ENCODE measurements at places on chromosomes 3 and 15.

DNA sequence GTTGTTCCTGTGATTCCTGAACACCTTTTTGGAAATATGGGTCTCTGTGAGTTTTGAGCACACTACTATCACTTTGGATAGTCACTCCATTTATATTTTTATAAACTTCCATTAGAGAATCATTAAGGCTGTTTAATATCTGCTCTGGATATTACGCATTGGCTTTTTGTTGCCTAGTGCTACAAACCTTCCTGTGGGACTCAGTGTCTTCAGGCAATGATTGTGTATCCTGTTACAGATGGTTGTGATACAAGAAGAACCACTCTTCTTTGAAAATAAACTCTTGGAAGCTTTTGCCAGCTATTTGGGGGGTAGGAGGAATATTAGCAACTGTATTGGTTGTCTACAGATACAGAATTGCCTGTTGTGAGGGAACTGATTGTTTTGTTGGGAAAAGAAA, 15.6 kb downstream of the GCSAM start:
- DNase-seq: no peak

GRCh38 chr3:58333206-58334012, 717 bp downstream of the PXK start:
- no peak for DNase-seq

- DNase-seq: no peak
Observed at GRCh38 chr3:184784731-184785500, 27.1 kb upstream of the VPS8 start.

- DNase-seq: no peak
Observed at GRCh38 chr15:54082836-54083492, 104.7 kb downstream of the UNC13C start.

DNA sequence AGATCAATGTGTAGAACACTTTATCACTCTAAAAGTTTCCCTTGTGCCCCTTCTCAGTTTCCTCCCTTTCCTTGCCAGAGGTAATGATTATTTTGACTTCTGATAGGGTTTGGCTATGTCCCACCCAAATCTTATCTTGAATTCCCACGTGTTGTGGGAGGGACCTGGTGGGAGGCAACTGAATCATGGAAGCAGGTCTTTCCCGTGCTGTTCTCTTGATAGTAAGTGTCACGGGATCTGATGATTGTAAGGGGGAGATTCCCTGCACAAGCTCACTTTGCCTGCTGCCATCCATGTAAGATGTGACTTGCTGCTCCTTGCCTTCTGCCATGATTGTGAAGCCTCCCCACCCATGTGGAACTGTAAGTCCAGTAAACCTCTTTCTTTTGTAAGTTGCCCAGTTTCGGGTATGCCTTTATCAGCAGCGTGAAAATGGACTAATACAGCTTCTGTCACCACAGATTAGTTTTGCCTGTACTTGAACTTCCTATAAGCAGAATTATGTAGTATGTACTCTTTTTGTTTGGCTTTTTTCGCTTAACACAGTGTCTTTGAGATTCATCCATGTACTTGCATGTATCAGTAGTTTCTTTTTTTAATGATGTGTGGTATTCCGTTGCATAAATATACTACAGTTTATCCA, 7.2 kb downstream of the FEM1B start:
- no peak for DNase-seq

- no peak for DNase-seq
Observed at GRCh38 chr15:99390667-99391066, 139.4 kb downstream of the LRRC28 start.

DNA sequence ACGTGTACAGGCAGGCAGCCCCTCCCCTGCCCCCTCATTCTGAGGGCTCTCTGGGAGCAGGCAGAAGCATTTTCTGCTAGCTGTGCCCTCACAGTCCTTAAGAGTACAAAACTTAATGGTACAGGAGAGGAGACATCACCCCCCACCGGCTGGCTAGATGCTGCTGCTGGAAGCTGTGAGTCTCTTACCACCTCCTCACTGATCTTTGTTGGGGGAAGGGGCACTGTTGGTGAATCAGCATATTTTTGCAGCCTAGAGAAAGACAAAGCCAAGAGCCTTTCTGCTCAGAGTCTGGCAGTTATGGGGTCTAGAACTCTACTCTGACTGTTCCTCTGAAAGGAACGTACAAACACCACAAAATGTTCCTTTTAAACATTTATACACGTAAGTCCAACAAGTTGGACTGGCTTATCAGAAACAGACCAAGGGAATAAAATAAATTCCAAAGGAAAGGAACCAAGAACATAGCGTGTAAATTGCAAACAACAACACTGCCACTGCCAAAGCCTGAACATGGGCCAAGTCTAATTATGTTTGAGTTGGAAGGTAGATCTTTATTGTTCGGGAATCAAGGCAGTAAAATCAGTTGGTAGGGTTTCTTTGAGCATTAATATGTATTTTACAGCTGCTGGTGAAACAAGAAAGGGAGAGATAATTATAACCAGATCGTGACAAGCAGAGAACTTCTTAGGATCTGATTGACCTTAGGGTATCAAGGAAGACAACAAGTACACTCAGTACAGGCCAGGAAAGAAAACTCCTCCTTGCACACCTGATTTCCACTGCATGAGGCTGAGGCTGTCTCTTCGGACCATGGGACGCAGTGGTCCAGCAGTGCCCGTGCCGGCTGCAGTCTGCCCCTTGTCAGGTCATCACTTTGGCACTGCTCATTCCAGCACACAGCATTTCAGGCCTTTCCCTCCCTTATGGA, 27.4 kb downstream of the CLK3 start:
- no peak for DNase-seq

- no peak for DNase-seq
Observed at GRCh38 chr3:124592658-124593441, 137.4 kb upstream of the UMPS start.

- peak; percentile 57 for DNase-seq
Observed at GRCh38 chr15:92714477-92715401, 59.2 kb upstream of the FAM174B start.

GRCh38 chr3:19392150-19392549, 243.8 kb downstream of the KCNH8 start:
- DNase-seq: no peak

DNA sequence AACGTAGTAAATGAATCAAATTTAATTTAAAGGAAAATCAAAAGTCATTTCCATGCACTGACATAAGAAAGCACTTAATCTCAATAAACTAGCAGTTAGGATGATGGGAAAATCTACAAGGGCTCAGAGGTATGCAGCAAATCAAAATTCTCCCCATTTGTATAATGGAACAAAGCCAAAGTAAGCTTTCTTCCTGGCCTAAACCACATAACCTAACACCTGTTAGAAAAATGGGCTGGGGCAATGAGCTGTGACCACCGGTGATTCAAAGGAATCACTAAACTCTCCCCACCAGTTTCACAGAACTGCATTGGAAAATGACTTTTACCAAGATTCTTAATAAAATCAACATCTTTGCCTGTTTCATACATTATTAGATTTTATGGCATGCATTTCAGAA, 1024.3 kb downstream of the FHIT start:
- DNase-seq: no peak

- DNase-seq: no peak
Observed at GRCh38 chr15:98547741-98548138, 100.6 kb upstream of the IGF1R start.

- no peak for DNase-seq
Observed at GRCh38 chr3:134274571-134274970, 23.9 kb upstream of the RYK start.
